ENCODE measurements at places on chromosomes 13 and 19. TPM values are rescaled to one million over a fixed set of nuclear protein-coding genes. Genes with fewer than 3 reads are reported as not detected.

The NALCN gene
- total RNA-seq = 5.6 TPM

The TUBB4A gene
- total RNA-seq = 2.5 TPM

The ADPRHL1 gene
- 6.0 TPM for total RNA-seq

DNA sequence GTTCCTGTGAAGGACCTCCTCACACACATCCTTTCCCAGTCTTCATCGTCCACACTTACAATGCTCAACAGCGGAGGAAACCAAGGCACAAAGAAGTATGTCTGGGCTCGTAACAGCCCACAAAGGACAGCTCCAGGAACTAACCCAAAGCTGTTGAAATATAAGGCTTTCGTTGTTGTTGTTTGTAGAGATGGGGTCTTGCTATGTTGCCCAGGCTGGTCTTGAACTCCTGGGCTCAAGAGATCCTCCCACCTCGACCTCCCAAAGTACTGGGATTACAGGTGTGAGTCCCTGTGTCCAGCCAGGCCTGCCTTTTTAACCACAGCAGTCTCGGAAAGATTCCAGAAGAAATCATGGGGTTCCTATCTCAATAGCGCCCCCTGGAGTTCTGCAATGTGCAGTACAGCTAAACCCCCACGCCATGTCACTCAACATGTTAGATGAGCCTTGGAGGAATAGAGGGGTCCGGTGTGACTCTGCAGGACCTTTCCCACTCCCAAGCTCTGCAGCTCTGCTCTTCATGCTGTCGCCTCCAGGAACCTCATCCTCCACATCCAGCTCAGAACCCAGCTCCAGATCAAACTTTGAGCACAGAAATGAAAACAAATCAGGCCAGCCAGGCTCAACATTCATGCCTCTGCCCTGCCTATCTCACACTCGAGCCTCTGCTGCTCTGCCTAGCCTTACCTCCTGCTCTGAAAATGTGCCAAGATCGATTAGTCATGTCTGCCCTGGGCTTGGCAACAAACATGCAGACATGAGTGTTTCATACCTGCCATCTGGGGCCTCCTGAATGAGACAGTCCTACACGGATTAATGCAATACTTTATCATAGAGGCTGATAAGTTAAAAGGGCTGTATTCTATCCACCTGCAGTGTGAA lies 7.5 kb downstream of the PLA2G4C start:
- DNase-seq = no peak

The ERICH6B gene
- total RNA-seq = not detected

The ZIC5 gene
- total RNA-seq = not detected

The ADGRE3 gene
- 0.16 TPM for total RNA-seq

DNA sequence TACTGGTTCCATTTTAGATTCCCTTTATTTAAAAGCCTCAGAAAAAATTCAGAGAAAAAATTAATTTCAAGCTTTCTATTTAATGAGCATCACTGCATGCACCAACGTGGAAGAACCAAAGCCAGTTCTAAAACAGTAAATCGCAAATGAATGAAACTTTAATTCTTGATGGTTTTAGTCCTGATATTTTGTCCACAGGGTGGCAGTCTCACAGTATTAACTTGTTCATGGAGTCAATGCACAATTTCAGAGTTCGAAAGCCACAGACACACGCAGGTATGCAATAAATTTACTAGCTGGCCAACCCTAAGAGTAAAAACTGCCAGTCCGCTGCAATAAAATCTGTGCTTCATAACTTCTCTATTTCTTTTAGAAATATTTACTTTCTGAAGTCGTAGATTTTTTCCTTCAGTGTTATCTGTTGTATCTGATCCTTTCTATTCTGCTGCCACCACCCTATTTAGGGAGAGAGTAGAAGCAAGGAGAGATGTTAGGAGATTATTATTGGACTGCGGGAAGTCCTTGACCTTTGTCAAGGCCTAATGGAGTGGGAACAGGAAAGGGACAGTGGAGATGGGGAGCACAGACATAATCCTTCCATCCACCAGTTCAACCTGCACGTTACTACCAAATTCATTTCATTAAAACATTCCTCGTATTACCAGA lies 7.0 kb upstream of the WBP4 start:
- DNase-seq = peak; percentile 21

The NCAN gene
- total RNA-seq = 0.42 TPM

The ZNF30 gene
- 5.2 TPM for total RNA-seq

- no peak for DNase-seq
Measured at GRCh38 chr13:60018536-60018935, 145.2 kb downstream of the DIAPH3 start.

GRCh38 chr19:14916848-14917247 lies 24.4 kb upstream of the OR7C2 start:
- DNase-seq = no peak

- DNase-seq = no peak
Measured at GRCh38 chr19:6710273-6711077, 10.0 kb downstream of the C3 start.

DNA sequence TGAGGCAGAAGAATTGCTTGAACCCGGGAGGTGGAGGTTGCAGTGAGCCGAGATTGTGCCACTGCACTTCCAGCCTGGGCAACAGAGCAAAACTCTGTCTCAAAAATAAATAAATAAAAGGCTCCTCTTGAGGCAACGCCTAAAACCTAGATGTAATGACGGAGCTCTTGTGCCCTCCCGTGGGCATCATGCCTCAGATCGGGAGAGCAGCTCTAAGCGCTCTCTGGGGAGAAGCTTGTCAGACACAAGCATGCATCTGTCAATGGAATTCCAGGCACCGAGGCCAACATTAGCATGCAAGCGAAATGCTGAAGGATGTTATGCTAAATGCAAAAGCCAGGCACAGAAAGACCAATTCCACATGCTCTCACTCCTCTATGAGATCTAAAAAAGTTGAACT lies 45.6 kb upstream of the MRI1 start:
- DNase-seq = no peak

DNA sequence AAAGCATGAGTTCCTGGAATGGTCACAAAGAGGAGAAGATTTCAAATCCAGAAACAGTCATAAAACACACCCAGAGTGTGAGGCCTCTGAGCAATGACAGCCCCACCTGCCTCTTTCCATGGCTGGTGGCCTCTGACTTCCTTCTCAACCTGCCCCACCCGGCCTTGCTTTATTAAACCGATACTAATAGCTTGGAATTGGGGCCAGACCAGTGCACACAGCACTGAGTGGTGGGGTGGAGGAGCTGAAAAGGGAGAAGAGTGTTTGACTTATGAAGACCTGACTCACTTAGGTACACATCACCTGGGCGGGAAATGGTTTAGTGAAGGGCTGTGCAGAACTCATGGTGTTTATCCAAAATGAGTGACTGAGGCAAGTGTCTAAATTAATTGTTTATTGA lies 20.7 kb upstream of the CEACAM6 start:
- DNase-seq = no peak

- no peak for DNase-seq
Measured at GRCh38 chr19:40266912-40267600, 18.1 kb downstream of the AKT2 start.

The CAMSAP3 gene
- 0.90 TPM for total RNA-seq

DNA sequence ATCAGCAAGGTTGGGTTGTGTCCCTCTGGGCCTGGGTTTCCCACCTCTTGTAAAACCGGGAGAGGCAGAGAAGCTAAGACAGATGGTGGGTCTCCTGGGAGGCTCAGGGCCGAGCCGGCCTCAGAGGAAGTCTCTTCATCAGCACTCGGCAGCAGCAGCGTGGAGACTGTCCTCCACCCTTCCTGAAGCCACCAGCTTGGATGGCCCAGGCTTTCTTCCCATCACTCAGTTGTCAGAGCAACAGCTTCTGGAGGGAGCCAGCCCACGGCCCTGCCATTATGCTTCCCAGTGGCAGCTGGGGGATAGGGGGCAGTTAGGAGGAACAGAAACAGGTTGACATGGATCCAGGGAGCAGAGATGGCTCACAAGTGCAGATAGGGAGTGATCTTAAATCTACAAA lies 191.0 kb downstream of the KATNAL1 start:
- DNase-seq = no peak

- DNase-seq = no peak
Measured at GRCh38 chr13:75372923-75373841, 108.8 kb downstream of the TBC1D4 start.

The IL11 gene
- total RNA-seq = 0.42 TPM

- DNase-seq = no peak
Measured at GRCh38 chr19:57363688-57364181, 384 bp downstream of the TRAPPC2B start.

DNA sequence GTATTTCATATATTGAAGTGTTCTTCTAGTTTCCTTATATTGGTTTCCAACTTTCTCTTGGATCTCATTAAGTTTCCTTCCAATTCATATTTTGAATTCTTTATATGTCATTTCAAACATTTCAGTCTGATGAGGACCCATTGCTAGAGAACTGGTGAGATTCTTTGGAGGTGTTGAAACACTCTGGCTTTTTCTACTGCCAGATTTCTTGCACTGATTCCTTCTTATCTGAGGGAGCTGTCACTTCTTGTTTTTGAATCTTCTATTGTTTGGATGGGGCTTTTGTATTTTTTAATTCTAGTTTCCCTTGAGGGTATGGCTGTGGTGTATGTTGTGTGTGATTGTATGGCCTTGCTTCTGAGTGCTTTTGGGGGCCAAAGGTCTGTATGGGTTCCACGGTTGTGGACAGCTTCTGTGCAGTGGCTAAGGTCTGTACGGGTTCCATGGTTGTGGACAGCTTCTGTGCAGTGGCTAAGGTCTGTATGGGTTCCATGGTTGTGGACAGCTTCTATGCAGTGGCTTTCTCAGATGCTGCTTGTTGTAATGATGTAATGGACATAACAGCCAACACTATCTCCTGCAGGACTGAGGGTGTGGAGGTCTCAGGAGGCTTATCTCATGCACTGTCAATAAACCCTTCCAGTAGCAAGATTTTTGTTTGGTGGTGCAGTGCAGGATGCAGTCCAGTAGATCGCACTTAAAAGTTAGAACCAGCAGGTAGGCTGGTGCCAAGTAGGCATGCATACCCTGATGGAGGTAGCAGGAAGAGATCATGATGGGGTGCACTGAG lies 36.8 kb downstream of the ACSBG2 start:
- no peak for DNase-seq

The PINLYP gene
- 11.4 TPM for total RNA-seq

The RNU6-9 gene
- total RNA-seq = not detected

DNA sequence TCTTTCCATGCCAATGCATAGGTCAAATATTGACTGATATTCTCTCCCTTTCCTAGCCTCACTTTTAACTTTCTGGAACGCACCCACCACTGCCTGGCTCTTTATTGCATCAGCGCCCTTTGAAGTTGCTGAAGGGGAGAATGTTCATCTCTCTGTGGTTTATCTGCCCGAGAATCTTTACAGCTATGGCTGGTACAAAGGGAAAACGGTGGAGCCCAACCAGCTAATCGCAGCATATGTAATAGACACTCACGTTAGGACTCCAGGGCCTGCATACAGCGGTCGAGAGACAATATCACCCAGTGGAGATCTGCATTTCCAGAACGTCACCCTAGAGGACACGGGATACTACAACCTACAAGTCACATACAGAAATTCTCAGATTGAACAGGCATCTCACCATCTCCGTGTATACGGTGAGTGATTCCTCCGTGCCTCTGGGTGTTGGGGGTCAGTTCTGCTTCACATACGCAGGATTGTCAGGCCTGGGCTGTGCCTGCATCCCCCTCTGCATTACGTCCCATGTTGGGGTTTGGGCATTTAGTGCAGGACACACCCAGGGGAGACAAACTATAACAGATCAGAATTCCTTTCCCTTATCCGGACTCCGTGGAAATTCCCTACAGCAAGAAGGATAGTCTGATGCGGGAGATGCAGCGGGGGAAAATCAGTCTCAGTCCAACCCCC lies 1.3 kb downstream of the CEACAM21 start:
- no peak for DNase-seq

GRCh38 chr19:51830274-51830673 lies 35.3 kb downstream of the FPR3 start:
- DNase-seq = no peak

The WASF3 gene
- total RNA-seq = 9.0 TPM

DNA sequence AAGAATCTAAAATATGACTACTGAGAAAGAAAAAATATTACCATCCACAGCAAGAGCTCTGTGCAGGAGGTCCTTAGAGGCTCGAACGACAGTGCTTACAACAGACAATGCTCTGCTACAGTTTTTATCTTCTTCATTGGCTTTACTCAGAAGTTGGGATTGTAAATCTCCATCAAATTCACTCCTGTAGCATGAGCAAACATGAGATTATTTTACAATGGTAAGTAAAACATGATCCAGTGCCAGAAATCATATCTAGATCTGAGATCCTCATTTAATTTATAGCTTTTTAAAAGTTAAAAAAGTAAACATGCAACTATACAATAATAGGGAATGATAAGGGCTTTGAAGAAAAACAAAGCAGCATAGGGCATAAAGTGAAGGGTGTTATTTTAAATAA lies 144.5 kb upstream of the FBXL3 start:
- DNase-seq = no peak

GRCh38 chr19:18833849-18834643 lies 2.3 kb downstream of the UPF1 start:
- DNase-seq = no peak

The SPRED3 gene
- total RNA-seq = 0.05 TPM

DNA sequence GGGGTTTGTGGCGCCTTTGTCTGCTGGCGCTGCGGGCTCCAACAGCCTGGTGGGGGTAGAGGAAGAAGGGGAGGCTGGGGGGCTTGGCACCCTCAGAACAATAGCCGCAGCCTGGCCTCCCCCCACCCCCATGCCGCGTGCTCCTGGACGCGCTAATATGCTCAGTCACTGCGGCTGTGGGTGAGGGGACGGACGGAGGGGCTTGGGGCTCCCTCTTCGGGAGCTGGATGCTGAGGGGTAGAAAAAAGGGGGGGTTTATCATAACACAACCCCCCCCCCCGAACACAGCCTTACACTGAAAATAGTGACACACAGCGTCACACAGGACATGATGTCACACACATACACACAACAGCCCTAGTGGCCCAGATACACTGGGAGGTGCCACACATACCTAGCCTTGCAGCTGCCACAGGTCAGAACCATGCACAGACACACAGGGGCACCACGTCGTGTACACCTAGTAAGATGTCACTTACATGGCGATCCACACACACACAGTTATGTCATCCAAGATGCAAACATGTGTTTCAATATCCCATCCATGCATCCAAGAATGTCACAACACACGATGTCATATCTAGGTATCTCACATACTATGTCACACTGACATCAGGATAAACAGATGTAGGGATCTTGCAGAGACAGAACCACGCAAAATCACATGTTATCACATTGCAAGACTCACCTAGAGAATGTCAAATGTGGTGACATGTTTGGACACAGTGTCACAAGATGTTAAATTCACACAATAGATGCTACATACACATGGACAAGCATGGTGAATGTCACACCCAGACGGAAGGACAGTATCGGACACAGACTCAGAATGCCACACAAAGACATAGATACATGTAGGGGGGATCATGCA lies 806 bp downstream of the MAST1 start:
- DNase-seq = no peak

The PSPN gene
- total RNA-seq = 1.4 TPM

Data from urinary bladder (tissue), 4 donors.